ENCODE measurements at places on chromosomes 6 and 20.

GRCh38 chr6:137223370-137224131, 4.4 kb upstream of the IFNGR1 start:
- no peak for DNase-seq

DNA sequence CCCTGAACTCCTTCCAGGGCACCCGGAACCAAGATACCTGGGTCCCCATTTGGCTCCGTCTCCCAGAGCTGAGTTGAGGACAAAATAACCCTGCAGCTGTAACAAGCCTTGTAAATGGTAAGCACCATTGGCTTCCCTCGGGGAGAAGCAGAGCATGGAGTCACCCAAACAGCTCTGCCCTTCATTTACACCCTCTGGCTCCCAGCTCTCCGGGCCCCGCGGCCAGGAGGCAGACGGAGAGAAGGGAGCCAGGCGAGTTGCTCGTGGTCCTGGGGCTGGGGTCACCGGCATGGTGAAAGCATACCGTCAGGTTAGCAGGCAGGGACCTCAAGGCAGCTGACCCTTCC, 2.1 kb downstream of the TFEB start:
- DNase-seq, result no peak

GRCh38 chr6:87155842-87156815, 764 bp downstream of the ZNF292 start:
- peak; percentile 41 for DNase-seq

DNA sequence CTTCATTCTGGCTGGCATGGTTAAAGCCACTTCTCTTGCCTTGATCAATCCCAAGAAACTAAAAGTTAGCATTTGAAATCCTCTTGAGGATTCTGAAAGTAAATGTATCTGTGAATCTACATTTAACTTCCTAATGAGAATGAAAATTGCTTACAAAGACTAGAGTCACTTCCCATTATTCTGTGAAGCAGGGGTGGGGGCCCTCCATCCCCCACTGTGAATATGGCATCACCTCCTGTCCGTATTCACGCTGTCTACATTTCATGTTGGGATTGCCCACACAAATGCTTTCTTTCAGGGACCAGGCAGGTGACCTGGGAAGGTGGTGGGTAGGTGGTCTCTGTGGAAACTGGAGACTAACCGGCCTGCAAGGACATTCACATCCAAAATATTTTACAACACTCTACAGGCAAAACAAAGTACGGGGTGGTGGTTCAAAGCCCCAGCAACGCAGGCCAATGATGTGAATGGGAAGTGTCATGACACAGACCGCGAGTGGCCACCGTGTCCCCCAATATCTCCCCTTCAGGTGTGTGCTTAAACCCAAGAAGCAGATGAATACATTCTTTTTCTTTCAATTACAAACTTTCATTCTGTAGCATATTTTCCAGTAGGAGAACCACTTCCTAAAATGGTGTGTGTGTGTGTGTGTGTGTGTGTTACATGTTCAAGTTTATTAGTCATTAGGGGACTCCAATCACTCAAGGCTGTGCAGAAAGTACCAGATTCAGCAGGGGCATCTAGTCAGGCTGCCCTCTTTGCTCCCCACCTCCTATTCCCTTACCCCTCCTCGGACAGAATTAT, 132.2 kb downstream of the PRND start:
- no peak for DNase-seq

DNA sequence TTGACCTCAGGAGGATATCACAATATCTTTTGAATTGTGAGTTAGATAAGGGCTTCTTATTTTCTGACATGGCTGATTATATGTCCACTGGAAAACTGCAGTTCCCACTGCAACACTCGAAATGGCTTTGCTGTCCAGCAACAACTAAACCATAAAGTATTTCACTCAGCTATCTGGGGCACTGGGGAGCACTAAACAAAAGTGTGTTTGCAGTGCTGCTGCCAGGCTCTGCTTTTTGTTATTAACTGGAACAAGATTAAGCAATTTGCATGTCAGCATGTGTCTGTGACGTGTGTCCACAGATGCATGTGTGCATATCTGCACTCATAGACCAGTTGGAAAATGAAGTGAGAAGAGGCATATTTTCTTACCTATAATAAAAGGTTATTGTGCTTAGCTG, 107.8 kb upstream of the CCN2 start:
- DNase-seq, result peak; percentile 58

DNA sequence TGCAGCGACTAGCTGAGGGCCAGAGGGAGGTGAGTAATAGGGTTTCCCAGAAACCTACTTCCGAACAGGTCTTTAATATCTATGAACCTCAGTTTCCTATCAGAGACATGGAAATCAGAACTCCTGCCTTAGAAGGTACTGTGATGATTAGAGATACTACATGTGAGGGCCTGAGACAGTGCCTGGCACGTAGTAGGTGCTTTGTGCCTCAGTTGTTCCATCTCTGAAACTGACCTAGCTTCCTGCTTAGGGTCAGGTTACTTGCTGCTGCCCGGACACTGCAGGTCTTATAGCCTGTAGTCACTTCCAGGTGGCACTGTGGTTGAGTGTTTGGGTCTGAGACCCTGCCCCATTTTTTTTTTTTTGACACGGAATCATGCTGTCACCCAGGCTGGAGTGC, 20.9 kb downstream of the RAB44 start:
- no peak for DNase-seq

- DNase-seq, result peak; percentile 31
These were observed 112.0 kb upstream of the MTHFD1L start for GRCh38 chr6:150753371-150754064.

DNA sequence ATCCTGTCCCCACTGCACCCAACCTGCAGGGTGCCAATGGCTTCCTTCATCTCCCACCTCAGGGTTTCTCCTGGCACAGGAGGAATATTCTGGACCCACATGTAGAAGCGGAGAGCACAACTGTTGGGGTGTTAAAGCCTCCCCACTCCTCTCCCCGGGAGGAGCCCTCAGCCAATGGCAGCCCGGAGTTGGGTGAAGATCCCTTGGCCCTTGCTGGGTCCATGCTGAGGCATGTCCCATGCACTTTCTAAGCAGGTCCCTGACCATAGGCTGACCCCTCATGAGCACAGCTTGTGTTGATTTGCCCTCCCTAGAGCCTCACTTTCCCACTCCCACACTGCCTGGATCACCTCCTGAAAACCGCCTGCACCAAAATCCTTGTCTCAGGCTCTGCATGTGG, 97.2 kb upstream of the PMEPA1 start:
- DNase-seq, result no peak

GRCh38 chr6:46302816-46303215, 132.0 kb upstream of the ENPP5 start:
- DNase-seq, result no peak

GRCh38 chr6:157230910-157231309, 92.4 kb downstream of the TMEM242 start:
- DNase-seq, result no peak

DNA sequence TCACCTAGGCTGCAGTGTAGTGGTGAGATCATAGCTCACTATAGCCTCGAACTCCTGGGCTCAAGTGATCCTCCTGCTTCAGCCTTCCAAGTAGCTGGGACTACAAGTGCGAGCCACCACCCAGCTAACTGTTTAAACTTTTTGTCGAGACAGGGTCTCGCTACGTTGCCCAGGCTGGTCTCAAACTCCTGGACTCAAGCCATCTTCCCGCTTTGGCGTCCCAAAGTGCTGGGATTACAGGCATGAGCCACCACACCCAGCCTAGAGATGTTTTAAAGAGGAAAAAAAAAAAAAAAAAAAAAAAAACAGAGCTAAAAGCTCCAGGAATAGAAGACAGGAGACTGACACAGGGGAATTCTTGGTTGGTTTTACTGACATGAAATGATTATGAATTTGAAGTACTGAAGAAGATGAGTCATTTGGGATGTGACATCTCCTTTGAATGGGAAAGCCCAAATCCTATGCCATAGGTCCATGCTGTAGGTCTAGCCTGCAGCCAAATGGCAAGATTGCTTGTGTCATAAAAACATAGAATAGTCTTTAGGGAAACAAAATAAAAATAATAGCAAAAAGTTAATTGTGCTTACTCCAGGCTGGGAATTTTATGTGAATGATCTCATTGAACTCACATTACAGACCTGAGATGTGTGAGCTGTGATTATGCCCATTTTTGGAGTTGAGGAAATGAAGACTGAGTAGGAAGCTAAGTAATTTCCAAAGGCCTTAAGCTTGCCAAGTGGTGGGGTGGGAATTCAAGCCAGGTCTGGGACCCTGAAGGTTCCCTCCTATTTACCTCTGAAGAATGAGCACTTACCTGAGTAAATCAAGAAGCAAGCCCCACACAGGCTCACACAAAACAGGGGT, 24.3 kb upstream of the NHSL1 start:
- DNase-seq, result no peak
